Keratinocyte (primary cell): ENCODE measurements at places on chromosomes 12 and 14.

DNA sequence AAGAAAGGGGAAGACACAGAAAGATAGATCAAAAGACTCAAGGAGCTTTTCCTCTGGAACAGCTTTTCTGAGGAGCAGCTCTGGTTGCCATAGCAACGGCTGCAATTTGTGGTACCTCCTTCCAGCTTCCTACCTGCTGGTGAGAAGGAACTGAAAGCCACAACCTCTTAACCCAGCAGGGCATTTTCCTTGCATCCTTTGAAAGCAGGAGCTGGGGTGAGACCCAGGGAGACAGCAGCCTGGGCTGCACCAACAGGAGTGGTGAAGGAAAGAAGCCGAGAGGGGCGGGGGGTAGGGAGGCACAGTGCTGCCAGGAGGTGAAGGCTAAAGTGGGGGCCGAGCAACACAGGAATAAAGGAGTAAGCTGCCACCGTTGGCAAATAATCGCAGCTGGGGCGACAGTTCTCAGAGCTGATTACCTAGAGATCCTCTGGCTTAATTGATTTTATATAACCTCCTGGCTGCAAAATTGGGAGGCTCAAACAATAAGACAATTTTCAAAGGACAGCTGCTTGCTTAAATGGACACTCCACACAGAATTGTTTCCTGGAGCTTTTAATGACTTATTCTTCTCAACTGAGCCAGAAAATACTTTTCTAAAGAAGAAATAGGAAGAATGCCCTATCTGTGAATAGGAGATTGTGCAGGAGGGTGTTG is 129.4 kb downstream of the RPAP3 start:
- DNase-seq = no peak

GRCh38 chr12:81874166-81874565 is 115.0 kb upstream of the PPFIA2 start:
- DNase-seq = no peak

DNA sequence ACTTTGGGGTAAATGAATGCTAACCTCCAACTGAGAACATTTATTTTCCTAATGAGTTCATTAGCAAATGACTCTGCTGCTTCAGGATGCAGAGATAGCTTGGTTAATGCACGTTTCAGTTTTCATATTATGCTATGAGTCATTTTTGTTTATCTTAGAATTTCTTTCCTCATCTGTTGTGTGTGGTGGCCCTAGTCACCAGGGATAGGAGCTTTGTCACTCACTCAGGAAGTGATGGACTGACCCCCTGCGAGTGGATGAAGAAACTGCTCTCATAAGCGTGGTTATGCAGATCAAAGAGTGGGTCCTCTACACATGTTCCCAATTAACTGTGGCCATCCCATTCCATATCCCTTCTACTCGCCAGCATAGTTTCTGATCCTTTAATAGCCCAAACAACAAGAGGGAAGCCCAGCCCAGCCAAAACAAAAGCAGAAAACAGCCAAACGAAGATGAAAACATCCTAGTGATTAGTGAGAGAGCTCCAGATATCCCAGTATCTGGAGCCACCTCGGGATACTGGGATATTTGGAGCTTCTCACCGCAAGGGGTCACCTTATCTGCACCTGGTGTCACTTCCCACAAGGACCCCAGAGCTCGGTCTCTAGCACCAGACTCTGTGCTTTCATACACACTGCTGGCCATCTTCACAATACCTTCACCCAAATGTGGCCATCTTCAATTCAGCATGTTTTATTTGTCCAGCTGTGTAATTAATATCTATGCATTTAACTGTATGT is 8.6 kb downstream of the TC2N start:
- no peak for DNase-seq

GRCh38 chr14:104897330-104898194 is 27.1 kb upstream of the PLD4 start:
- DNase-seq = no peak

DNA sequence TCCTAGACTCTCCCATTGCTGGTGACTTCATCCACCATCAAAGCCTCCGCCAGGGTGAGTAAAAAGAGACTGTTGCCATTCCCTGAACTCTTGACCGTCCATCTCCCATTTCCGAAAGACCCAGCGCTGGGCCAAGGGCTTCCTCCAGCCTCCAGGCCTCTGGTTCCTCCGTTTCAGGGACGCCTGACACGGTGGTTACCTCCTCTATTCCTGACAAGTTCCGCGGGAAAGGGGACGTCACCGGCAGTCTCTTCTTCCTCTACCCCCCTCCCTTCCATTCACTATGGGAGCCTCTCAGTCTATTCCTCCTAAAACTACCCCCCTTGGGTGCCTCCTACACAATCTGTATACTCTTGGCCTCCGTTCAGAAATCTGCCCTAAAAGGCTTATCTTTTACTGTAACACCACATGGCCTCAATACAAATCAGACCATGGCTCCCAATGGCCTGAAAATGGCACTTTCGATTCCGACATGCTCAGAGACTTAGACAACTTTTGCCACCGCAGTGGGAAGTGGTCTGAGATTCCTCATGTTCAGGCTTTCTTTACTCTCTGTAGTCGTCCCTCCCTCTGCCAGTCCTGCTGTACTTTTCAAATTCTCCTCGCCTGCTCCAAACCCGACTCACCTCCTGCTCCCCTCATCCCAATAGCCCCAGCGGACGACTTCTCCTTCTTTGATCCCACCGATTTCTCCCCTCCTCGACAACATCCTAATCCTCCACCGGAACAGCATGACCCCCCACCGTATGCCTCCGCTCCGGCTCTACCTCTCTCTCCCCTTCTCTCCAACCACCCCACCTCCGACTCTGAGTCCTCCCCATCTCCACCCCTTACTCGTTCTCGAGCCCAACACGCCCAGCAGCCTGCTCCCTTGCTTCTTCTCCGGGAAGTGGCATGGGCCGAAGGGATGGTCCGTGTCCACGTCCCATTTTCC is 70.4 kb downstream of the MOK start:
- DNase-seq = no peak

DNA sequence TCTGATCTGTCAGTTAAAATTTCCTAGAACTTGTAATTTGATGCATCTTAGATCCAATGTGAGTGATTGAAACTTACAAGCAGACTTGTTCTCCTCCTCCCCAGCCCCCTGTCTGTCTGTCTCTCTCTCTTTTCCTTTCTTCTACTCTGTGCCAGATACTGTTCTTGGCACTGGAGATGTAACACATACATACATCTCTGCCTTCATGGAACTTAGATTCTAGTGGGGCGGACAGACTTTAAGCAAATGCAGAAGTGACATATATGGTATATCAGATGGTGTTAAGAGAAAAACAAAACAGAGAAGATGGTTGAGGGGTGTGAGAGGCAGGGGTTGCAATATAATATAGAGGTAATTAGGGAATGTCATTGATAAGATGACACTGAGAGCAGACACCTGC is 6.6 kb downstream of the CHST11 start:
- DNase-seq = no peak

DNA sequence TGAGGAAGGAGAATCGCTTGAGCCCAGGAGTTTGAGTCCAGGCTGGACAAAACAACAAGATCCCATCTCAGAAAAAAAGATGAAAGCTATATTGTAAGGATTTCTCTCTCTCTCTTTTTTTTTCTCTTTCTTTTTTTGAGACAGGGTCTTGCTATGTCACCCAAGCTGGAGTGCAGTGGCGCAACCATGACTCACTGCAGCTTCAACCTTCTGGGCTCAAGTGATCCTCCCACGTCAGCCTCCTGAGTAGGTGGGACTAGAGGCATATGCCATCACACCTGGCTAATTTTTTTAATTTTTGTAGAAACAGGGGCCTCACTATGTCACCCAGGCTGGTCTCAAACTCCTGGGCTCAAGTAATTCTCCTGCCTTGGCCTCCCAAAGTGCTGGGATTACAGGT is 5.8 kb upstream of the MRPL42 start:
- no peak for DNase-seq

DNA sequence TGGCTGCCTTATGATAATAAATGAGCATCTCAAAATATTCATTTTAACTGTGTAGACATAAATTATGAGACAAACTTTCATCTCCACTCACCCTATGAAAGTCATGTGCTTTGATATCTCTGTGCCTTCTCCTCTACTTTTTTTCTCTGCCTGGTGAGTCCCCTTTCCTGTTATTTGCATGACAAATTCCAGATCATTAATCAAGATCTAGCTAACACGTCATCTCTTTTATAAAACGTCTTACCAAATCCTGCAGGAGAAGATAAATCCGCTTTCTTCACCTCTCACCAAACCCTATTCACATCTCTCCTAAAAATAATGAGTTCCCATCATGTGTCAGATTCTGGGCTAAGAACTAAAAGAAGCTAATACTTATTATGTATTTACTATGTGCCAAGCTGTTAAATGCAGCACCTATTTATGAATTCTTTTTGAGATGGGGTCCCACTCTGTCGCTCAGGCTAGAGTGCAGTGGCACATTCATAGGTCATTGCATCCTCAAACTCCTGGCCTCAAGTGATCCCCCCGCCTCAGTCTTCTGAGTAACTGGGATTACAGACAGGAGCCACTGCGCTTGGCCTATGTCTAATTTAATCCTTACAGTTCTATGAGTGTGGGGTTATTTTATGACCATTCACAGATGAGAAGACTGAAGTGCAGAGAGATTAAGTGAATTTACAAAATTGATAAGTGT is 26.7 kb downstream of the SPX start:
- no peak for DNase-seq

- DNase-seq = no peak
Measured at GRCh38 chr12:4807116-4807783, 87.0 kb downstream of the GALNT8 start.

DNA sequence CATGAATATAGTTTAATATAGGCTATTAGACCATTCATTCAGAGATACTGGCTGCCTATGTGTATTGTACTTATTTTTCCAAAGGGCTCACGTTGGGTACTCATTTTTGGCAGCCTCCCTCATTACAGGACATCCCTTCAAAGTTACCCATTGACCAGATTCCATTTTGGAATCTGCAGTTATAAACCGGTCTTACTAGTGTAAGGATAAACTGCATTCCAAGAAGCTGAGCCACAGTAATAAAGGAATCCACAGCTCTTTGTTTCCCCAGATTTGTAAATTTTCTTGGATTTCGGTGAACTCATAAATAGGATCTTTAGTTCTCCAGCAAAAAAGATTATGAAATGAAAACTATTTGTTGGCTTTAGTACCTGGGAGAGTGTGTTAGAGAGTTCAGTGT is 18.9 kb upstream of the CFL2 start:
- DNase-seq = no peak

- DNase-seq = no peak
Measured at GRCh38 chr14:91927800-91928199, 19.7 kb downstream of the FBLN5 start.
